ENCODE measurements at places on chromosomes 16 and 17.

GRCh38 chr17:43891851-43892646 lies 15.3 kb downstream of the MPP2 start:
- H3K4me1 ChIP-seq, result no peaks in the 10 kb centered on the region
- no peaks in the 10 kb centered on the region for H3K36me3 ChIP-seq
- no peak overlapping the region for H3K27ac ChIP-seq
- peaks cover 2% of the 10 kb centered on the region for H3K27me3 ChIP-seq
- no peak overlapping the region for H3K4me3 ChIP-seq

GRCh38 chr17:28634206-28634865 lies 10.6 kb downstream of the BLTP2 start:
- H3K36me3 ChIP-seq, result peaks cover 87% of the 10 kb centered on the region
- H3K27ac ChIP-seq, result no peak overlapping the region
- no peaks in the 10 kb centered on the region for H3K27me3 ChIP-seq
- DNase-seq, result no peak

DNA sequence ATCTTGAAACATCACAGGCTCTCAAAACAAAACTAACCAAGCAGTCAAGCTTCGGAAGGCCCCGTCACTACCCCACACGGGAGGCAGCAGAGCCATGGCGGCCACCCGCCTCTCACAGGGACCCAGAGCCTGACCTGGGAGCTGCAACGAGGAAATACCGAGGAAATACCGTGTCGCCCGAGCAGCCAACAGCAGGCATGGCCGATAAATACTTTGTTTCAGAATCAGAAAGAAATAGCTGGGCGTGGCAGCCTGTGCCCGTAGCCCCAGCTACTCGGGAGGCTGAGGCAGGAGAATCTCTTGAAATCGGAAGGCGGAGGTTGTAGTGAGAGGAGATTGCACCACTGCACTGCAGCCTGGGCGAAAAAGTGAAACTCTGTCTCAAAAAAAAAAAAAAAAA lies 6.9 kb downstream of the LMF1 start:
- no peaks in the 10 kb centered on the region for H3K27me3 ChIP-seq
- H3K27ac ChIP-seq, result peak overlapping the region; percentile 70
- no peaks in the 10 kb centered on the region for H3K36me3 ChIP-seq
- no peak for DNase-seq

GRCh38 chr16:79473456-79473855 lies 127.1 kb downstream of the MAF start:
- H3K4me1 ChIP-seq, result no peaks in the 10 kb centered on the region
- H3K4me3 ChIP-seq, result no peak overlapping the region
- no peak overlapping the region for H3K27ac ChIP-seq
- no peaks in the 10 kb centered on the region for H3K27me3 ChIP-seq

- H3K4me3 ChIP-seq, result peak overlapping the region; percentile 89
- DNase-seq, result peak; percentile 26
- peak overlapping the region; percentile 80 for H3K27ac ChIP-seq
- H3K36me3 ChIP-seq, result no peaks in the 10 kb centered on the region
- H3K27me3 ChIP-seq, result no peaks in the 10 kb centered on the region
Measured at GRCh38 chr17:81239714-81240555, 817 bp downstream of the NDUFAF8 start.

GRCh38 chr17:52710363-52710901 lies 551.9 kb upstream of the CA10 start:
- no peaks in the 10 kb centered on the region for H3K36me3 ChIP-seq
- DNase-seq, result no peak
- H3K4me3 ChIP-seq, result no peak overlapping the region
- no peak overlapping the region for H3K27ac ChIP-seq
- H3K4me1 ChIP-seq, result no peaks in the 10 kb centered on the region
- H3K27me3 ChIP-seq, result no peaks in the 10 kb centered on the region

GRCh38 chr16:68351991-68352431 lies 41.2 kb downstream of the PRMT7 start:
- peaks cover 22% of the 10 kb centered on the region for H3K4me1 ChIP-seq
- no peaks in the 10 kb centered on the region for H3K27me3 ChIP-seq
- peaks cover 43% of the 10 kb centered on the region for H3K36me3 ChIP-seq
- H3K27ac ChIP-seq, result no peak overlapping the region

DNA sequence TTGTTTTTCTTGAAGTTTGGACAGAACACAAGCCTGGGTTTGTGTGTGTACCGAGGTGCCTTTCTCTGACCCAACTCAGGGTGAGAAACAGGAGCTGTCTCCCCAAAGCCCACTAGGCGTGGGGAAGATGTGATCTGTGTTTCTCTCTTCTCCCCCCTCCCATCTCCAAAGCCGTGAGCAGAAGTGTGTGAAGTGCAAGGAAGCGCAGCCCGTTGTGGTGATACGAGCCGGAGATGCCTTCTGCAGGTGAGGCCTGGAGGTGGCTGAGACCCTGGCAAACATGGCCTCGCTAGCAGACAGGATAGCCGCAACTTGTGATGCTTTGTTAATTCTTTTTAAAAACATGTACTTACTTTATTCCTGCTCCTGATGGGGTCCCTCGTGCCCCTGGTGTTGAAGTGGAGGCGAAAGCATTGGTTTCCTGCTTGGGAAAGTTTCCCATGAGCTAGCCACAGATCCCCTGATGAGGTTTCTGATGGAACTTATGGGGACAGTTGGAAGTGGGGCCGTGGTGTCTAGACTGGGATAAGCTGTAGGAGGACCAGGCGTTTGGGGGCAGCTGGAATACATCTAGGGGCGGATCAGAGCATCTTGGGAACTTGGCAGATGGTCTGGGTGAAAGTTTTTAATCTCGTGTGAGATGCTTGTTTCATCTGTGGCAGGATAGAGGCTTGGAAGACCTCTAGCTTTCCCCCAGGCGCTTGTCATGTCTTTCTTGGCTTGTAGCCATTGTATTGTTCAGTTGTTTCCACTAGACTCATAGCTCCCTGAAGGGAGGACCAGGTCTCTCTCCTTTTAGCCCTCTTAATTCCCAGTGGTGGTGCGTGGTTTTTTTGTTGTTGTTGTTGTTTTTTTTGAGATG lies 893 bp downstream of the CTU2 start:
- H3K27me3 ChIP-seq, result no peaks in the 10 kb centered on the region
- peak overlapping the region; percentile 85 for H3K27ac ChIP-seq
- no peaks in the 10 kb centered on the region for H3K36me3 ChIP-seq

GRCh38 chr17:17050346-17051345 lies 8.4 kb downstream of the MPRIP start:
- H3K36me3 ChIP-seq, result no peaks in the 10 kb centered on the region
- no peak overlapping the region for H3K4me3 ChIP-seq
- no peak for DNase-seq
- H3K27me3 ChIP-seq, result no peaks in the 10 kb centered on the region
- no peak overlapping the region for H3K27ac ChIP-seq

DNA sequence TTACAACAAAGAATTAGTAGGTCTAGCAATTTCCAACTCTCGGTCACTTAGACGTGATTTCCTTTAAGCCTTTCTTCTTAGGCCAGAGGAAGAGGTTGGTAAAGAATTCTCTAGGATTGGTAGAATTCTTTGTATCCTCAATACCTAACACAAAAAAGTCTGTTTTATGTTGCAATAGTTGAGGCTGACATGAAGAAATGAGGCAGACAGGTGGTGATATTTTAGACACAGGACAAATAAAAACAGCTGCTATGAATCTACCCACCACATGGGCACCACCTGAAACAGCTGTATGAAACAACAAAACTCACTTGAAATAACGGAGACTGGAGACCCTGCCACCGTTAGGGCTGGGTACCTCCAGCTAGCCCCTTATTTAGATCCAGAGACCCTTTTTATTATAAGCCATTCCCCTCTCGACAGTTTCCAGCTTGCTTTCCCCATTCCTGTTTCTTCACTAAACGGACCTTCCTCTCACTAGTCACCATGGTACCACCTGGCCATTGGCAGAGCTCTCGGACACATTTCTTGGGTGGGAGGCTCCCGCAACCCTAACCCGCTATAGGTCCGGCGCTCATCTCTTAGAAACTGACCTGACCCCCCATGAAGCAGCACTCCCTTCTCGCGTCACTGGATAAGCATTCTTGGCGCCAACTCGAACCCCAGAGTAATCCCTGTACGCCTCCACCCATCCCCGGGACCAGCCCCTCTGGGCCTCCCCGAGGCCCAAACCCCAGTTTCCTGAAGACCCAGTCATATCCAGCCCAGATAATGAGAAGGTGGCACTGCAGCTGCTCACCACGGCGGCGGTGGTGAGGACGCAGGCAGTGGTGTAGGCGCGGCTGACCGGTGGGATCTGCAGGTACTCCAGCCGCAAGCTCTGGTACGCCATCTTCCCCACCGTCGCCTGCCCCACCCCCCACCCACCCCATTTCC lies at the start of gene DERL2:
TSS of gene DERL2 (minus strand) at position 909 of the 936 bp plus-strand sequence. CDS start at position 892, 17 bp downstream.
- peaks cover 32% of the 10 kb centered on the region for H3K36me3 ChIP-seq
- no peaks in the 10 kb centered on the region for H3K27me3 ChIP-seq
- DNase-seq, result peak; percentile 36
- H3K4me1 ChIP-seq, result peaks cover 40% of the 10 kb centered on the region
- H3K27ac ChIP-seq, result peak within 1 kb of the TSS; percentile 95

DNA sequence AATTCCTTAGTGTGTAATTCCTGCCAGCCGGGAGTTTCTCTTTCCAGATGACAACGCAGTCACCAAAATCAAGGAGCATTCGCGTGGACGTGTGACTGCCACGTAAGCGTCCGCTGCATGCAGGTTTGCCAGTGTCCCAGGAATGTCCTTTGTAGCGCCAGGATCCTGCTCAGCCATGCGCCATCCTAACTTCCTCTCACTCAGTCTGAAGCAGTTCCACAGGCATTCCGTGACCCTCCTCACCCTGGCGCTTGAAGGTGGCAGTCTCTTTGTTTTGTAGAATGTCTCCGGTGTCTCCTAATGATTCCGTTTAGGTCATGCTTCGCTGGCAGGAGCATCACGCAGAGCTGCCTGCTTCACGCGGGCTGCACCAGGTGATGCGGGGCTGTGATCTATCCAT lies 88.6 kb downstream of the RPTOR start:
- H3K4me1 ChIP-seq, result no peaks in the 10 kb centered on the region
- no peaks in the 10 kb centered on the region for H3K36me3 ChIP-seq
- DNase-seq, result no peak
- H3K27me3 ChIP-seq, result no peaks in the 10 kb centered on the region

DNA sequence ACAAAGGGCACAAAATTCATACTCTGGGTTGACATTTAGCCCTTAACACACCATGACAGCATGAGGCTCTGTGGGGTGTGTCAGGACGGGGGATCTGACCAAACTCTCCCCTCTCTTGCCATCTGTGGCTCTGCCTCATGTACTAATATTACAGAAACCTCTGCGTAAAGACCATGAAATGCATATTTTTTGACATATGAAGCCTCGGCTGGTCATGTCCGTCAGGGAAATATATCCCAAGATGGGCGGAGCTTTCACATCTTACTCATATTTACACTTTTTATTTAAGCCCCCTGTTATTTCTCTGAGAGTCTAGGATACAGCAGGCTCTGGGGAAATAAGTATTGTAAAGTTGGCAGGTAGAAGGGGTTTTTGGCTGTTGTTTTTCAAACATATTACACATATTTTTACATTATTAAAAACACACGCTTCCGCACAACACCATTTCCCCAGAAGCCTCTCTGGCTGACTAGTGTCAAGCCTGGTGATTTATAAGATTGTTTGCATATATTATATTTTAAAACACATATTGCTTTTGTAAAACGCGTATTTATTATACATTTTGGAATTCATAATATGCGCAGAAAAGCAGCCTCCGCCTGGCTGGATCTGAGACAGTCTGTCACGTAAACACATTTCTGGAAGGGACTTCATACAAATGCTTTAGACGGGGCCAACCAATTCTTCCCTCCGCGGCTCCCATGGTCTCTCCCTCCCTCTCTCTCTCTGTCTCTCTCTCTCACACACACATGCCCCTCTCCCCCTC lies 237.7 kb upstream of the ZFHX3 start:
- no peaks in the 10 kb centered on the region for H3K4me1 ChIP-seq
- H3K4me3 ChIP-seq, result no peak overlapping the region
- no peaks in the 10 kb centered on the region for H3K27me3 ChIP-seq
- no peak overlapping the region for H3K27ac ChIP-seq

GRCh38 chr17:38740806-38741205 lies 7.3 kb downstream of the PCGF2 start:
- H3K36me3 ChIP-seq, result no peaks in the 10 kb centered on the region
- no peak for DNase-seq
- no peak overlapping the region for H3K4me3 ChIP-seq
- no peaks in the 10 kb centered on the region for H3K4me1 ChIP-seq
- H3K27me3 ChIP-seq, result no peaks in the 10 kb centered on the region

DNA sequence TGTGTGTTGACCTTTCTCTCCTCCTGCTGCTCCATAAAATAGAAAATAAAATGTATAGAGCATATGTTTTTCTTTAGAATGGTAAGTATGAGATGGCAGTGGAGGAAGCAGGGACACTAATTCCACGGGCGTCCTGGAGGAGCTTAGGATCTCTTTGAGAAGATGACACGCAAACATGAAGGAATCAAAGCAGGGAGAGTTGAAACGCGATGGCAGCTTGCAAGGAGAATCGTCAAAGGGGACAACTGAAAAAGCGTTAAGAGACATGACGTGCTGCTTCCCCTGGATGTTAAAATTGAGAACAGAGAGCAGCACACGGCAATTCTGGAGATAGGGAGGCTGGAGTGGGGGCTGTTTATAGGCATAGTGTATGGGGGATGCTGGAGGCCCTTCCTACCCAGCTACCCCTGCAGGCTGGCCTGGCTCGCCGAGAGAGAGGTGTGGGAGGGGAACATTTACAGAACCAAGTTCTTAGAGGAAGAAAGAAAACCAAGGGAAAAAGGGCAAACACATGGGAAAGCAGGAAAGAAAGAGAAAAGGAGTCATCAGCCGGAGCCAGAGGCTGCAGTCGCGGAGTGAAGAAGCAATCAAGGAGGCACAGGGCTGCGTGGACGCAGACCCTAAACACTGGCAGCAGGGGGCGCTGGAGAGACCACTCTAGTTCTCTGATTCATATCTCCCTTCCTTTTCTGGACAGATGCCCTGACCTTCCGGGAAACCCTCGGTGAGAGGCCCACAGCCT lies 55.8 kb downstream of the MYH13 start:
- no peak for DNase-seq
- H3K27me3 ChIP-seq, result no peaks in the 10 kb centered on the region
- no peak overlapping the region for H3K4me3 ChIP-seq
- H3K27ac ChIP-seq, result no peak overlapping the region
- H3K36me3 ChIP-seq, result no peaks in the 10 kb centered on the region
- no peaks in the 10 kb centered on the region for H3K4me1 ChIP-seq

GRCh38 chr17:41464682-41465081 lies 2.5 kb downstream of the KRT32 start:
- H3K4me1 ChIP-seq, result no peaks in the 10 kb centered on the region
- H3K27ac ChIP-seq, result no peak overlapping the region
- no peak for DNase-seq
- no peak overlapping the region for H3K4me3 ChIP-seq
- H3K36me3 ChIP-seq, result no peaks in the 10 kb centered on the region
- no peaks in the 10 kb centered on the region for H3K27me3 ChIP-seq

- DNase-seq, result no peak
- H3K4me1 ChIP-seq, result peaks cover 34% of the 10 kb centered on the region
- H3K4me3 ChIP-seq, result no peak within 1 kb of the TSS
- H3K27ac ChIP-seq, result no peak within 1 kb of the TSS
- H3K27me3 ChIP-seq, result no peaks in the 10 kb centered on the region
- H3K36me3 ChIP-seq, result no peaks in the 10 kb centered on the region
Measured at GRCh38 chr16:31471875-31472708, at the start of gene TGFB1I1. TGFB1I1 (plus strand) TSS chr16:31472152; CDS start chr16:31472189, 37 bp downstream.
